ENCODE measurements at places on chromosomes 12 and 14.

- no peak for DNase-seq
These were observed 15.9 kb upstream of the SIX1 start for GRCh38 chr14:60665177-60665550.

DNA sequence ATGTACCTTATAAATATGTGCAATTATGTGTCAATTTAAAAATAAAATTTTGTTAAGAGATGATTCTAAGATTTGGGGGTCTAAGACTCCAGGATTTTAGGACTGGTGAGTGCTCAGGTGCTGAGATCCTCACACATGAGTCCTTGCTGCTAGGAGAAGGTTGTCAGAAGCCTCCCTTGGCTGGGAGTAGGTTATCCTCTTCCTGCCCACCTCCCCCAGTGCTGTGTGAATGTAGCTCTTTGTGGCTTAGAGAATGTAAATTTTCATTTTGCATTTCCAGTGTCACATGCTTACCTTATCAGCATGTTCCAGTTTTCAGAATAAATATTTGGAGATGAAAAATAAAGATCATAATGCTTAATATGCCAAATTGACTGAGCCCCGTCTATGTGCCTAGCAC lies 114.2 kb upstream of the MDM1 start:
- DNase-seq, result no peak

- no peak for DNase-seq
These were observed 1.6 kb downstream of the GLTP start for GRCh38 chr12:109878749-109879148.

DNA sequence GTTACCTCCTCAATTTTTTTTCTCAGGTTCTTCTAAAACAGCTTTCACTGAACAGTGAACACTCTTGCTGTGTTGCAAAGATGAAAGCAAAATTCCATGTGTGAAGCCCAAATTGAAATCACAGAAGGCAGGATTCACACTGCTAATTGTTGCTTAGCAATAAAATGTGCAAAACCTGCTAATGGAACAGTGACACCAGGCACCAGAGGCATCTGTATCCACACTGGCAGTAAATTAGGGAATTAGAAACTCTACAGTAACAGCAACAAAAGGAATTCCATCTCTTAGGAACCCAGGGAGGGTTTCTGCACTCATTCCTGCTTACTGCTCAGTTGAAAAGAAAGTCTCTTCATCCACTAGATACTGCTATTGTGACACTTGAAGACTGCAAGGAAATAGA lies 202.3 kb downstream of the GXYLT1 start:
- DNase-seq, result no peak

GRCh38 chr12:89834676-89835075 lies 126.0 kb upstream of the ATP2B1 start:
- no peak for DNase-seq

DNA sequence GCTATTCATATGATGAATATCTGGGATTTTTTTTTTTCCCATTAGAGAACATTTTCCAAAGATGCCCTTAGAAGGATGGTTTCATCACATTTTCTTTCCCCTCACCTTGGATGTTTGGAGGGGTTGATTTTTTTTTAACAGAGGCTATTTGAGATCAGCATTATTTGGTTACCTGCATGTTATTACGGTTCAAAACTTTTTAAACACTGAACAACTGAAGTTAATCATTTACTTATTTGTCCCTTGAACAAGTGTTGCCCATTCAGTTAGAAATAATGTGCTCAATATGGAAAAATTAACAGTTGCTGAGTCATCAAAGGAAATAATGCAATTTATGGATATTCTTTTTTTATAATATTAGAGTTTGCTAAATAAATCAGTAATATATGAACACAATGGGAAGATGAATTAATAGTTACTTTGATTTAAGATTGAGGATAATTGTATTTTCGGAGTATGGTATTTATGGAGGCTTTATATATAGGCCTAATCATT lies 26.7 kb downstream of the CNTN1 start:
- no peak for DNase-seq

- DNase-seq, result no peak
These were observed 198.9 kb upstream of the CAND1 start for GRCh38 chr12:67070307-67070600.

- DNase-seq, result no peak
These were observed 27.1 kb downstream of the POLE start for GRCh38 chr12:132660052-132660451.

DNA sequence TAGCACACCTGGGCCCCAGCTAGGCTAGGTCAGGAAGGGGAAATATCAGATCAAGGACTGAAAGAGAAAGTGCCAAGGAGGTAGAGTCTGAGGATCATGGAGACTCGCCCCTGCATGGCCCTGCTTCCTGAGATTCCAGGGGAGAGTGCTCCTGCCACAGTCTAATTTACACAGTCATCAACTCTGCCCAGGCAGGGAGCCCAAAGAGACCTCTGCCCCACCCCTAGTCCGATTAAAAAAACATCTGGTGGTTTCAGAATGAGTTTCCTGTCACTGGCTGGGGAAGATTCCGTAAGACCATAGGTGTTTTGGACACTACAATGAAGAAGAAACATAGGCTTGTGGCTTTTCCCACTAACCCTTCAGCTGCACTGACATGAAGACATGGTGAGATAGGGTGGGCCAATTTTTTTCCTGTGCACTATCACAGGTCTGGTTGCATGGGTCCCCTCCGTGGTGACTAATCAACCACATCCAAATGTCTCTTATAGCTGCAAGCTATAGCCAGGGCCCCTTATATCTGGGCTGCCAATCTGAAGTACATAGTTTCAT lies 31.5 kb upstream of the GZMB start:
- DNase-seq, result no peak

DNA sequence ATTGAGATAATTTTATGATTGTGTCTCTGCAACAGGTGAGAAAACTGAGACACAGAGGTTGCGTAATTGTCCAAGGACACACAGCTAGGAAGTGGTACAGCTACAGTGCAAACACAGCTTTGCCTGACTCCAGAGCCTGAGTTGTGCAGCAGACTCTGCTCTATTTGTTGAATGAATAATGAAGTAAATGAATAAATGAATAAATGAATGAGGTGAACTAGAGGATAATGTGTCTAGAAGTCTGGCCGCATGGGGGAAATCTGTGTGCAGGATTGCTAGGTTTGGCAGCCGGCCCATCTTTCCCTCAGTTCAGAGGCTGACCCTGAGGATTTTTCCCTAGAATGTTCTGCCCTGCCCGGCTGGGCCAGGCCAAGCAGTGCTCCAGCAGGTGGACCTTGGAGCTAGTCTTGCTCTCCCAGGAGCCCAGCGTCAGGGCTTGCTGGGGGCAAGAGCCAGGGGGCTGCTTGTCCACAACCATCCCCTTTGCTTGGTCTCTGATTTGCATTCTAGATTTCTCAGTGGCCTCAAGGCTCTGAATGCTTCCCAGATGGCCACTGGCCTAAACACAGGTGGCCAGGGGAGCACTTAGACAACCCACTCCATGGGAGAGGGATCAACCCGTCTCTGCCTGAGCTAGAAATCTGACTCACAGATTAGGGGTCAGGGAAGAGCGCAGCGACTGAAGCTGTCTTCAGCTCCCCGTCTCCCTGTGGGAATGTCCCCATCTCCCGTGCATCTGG lies 225.2 kb downstream of the C12orf75 start:
- DNase-seq, result no peak

DNA sequence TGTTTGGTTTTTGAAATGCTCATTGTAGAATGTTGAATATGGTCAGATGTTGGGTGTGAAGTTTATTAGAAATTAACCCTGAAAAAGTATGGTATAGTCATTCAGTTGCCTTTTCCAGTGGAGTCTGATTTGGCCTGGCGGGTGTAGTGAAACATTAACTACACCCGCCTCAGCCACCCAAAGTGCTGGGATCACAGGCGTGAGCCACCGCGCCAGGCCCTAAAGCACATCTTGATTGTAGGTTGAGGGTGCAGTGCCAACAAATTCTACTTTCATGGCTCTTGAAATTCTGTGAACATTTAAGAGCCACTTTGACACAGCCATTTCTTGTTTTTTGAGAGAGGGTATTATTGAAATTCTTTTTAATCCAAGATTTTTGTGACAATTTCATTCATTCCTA lies 624.9 kb downstream of the DIO2 start:
- no peak for DNase-seq

DNA sequence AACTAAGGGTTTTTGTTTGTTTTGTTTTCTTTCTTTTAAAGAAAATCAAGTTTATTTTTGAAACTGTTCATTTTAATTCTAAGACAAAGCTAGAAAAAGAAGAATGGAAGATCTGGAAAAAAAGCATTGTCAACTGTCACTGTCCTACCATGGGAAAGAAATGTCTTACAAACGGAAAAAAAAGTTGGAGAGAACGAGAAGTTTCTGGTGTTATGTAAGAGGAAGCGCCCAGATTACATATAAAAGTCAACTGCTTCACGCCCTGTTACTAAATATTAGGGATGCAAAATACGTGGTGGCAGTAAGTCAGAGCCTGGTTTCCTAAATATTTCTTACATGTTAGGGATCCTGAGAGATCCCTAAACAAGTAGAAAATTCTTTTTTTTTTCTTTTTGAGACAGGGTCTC lies 14.3 kb upstream of the FBXL14 start:
- no peak for DNase-seq

DNA sequence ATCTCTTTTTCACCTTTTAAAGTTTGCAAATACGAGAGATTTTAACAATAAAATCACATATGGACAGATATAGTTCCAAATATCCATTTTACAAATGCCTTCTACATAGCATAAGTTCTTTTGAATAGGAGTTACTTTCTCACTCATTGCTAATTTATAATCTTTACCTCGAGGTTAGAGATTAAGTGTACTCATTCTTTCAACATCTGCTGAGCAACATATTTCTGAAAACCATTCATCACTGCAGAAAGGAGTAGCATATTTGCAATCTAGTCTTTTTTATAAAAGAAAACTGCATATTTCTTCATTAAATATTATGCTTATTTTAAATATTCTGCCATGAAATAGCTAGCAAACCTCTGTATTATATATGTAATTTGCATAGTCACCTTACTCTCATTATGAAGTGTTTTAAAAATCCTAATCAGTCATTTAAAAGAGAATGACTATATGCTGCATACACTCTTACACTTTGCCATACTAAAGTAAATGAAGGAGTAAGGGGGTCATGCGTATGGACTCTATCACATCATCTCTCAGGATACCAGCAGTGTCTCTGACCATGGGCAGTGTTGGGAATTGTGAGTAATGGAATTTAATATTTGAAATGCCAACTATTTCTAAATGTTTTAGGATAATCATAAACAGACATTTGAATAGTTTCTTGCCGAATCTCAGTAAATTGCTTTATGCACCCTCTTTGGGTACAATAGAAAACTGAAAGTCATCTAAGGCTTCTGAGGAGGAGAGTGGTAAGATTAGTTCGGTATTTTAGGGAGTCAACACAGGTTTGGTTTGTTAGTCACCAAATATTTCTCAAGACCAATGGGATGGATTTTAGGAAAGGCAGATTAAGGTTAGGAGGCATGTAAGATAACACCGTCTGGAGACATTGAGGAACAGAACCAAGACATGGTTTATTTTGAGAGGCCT lies 524.8 kb upstream of the ATP2B1 start:
- DNase-seq, result no peak

DNA sequence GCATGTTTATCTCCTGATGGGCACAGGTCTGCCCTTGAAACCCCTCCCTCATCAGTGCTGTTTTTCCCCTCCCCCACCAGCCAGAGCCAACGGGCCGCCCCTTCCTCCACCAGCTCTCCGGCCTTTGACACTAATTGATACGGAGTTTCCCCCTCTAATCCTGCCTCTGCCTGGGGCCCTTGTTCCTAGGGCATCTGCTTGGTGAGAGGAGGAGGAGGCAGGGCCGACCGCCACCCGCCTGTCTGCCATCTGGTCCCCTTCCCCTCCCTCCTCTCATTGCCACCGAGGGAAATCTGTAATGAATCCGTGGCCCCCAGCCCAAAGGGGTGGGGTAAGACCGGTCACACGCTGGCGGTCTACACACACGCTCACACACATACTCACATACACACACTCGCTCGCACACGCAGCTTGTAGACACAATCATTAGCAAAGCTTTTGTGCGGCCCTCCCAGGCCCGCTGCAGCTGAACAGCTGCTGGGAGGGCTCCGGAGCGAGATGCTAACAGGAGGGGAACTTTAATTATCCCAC lies 27.4 kb downstream of the SRRM4 start:
- DNase-seq, result no peak

- no peak for DNase-seq
These were observed 128.0 kb downstream of the ATP23 start for GRCh38 chr12:58069268-58069963.

DNA sequence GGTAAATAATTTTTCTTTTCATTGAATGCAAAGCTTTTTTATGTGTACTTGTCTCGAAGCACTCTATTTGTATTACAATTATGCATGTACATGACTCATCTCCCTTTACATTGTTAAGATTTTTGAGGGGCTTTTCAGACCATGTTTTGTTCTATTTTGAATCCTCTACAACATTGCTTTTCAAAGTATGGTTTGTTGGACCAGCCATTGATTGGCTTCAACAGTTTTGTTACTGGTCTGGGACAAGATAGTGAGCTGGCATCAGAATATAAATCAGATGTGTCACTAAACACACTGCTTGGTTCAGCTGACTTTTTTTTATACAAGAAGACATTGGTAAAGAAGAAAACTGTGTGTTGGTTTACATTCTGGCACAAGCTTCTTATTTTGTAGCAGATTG lies 122.3 kb downstream of the MON2 start:
- no peak for DNase-seq

- no peak for DNase-seq
These were observed 201.1 kb downstream of the PIK3C2G start for GRCh38 chr12:18462442-18462841.

DNA sequence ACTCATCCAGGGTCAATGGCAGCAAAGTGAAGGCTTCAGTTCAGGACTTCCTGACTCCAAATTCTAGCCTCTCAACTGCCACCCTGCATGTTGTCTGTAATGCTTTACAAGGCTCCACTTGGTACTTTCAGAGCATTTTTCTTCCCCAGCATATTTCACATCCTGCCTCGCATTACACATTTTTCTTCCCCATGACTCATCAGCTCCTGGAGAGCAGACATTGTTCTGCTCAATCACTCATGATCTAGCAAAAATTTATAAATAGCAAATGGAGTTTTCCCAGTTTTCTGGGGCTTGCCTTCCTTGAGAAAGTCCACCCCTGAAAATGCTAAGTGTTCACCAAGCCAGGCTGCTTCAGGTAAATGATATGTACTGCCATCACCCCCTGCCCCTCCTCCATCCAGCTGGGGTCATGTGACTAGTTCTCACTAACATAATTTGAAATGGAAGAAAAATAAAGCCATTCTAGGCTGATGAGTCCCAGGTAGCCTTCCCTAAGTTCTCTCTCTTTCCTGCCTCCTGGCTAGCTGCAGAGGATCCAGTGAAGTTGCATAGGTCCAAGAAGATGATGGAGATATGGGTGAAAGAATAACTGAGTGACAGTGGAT lies 69.4 kb downstream of the ARMH4 start:
- peak; percentile 95 for DNase-seq

Measured in COLO829 (cell line).